ENCODE measurements at places on chromosomes 2 and 18.
A peak's percentile ranks its signal among the peaks of the same experiment; 100 is the strongest.

- no peak for DNase-seq
Observed at GRCh38 chr2:105813405-105813804, 68.7 kb downstream of the NCK2 start.

DNA sequence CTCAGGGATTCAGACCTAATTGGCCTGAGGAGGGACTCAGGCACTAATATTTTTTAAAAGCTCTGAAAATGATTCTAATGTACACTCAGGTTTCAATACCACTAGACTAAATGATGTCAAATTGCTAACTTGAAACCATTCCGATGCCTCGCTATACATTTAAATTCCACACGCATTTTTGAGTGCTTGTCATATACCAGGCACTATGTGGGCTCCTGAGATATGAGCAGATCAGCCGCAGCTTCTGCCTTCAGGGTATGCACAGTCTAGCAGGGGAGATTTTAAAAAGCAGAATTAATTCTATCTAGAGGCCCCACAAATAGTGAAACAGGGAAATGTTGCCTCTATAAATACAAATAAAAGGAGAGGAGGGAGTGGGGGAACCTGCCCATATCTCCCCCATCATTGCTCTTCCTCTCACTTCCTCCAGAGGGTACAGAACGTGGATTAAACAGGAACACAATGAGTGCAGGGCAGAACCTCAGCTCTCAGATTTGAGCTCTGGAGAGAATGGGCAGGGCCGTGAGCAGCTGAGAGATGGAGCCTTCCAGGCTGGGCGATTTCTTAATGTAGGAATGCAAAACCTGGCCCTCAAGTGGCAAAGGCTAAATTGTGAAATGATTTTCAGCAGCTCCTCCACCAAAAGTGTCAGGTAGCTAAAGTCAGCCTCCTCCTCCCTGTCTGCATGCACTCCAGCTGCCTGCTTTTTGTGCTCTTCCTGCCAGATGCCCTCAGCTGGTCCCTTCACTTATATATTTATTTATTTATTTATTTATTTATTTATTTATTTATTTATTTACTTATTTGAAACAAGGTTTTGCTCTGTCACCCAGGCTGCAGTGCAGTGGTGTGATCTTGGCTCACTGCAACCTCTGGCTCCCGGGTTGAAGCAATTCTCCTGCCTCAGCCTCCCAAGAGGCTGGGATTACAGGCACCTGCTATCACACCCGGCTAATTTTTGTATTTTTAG lies 24.6 kb upstream of the LBH start:
- no peak for DNase-seq

GRCh38 chr18:28095631-28096030 lies 81.3 kb downstream of the CDH2 start:
- DNase-seq = peak; percentile 29

GRCh38 chr2:239035361-239035814 lies 187.5 kb downstream of the TWIST2 start:
- no peak for DNase-seq

- peak; percentile 18 for DNase-seq
Observed at GRCh38 chr2:20062615-20063545, 11.5 kb upstream of the LAPTM4A start.

DNA sequence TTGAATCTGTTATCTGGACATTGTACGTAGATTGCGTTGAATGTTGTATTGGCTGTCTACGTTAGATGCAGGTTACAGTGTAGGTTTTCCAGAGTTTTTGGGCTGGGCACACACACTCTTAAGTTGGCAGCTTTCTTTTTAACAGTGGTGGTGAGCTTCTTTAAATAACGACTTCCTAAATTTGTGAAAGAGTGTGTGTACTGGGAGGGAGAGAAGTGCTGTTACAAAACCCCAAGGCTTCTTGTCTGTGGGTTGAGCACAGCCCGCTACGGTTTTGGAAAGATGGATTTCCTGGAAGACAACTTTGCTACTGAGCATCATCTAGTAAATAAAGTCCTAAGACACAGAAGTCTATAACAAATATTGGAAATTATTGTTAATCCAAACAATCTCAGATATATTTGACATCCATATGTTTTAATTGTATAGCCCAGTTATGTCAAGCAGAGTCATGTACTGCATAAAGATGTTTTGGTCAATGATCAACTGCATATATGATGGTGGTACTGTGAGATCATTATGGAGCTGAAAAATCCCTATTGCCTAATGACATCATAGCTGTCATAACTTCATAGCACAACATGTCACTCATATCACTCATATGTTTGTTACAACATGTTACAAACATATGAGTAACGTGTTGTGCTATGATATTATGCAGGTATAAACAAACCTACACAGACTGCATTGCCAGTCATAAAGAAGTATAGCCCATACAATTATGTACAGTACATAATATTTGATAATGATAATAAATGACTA lies 7.9 kb upstream of the THUMPD2 start:
- no peak for DNase-seq

GRCh38 chr18:56575819-56576663 lies 62.4 kb downstream of the TXNL1 start:
- DNase-seq = peak; percentile 60

DNA sequence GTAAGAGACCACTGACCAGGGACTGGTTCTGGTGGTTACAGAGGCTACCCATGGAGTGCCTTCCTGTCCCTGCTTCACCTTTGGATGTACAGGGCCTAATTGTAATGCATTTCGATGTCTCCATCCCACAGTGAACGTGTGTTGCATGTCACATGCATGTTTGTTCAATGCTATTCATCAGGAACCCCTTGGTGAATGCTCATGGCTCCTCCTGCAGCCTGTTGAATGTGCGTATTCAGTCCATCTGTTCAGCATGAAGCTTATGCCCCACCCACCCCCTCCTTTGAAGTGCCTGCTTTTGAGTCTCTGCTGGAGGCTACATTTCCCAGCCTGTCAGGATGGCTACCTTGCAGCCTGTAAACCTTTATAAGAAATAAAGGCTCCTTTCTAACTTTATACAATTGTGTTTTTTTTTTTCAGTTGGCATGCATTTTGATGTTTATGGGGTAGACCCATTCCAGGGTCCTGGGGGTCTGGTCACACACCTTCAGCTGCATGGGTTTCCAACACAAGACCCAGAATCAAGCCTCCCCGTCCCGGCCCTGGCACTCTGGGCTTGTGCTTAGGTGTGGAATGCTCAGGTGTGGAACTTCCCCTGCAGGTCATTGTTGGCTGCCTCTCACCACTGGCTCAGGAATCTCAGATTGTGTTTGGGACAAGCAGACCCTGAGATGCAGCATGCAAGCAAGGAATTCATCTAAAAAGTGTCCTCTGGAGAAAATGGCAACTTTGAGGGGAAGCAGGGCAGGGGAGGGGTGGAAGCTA lies 238.8 kb upstream of the HDAC4 start:
- DNase-seq = no peak

DNA sequence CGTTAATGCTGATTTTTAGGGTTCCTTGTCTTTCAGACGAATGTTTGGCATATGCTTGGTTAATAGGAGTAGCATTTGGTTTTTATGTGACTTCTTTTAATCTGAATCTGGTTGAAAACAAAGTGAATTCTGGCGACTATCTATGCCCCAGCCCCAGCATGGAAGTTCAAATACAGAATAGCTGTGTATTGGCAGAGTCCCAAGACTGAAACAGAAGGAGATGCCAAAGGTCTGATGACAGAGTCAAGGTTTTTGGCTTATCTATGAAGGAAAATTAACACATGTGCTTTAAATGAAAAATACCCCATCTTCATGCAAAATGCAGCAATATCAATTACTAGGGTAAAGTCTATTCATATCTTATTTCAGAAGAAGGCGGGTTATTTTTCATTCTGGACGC lies 734.8 kb upstream of the NXPH2 start:
- no peak for DNase-seq

GRCh38 chr2:84923009-84923408 lies 17.6 kb downstream of the TMSB10 start:
- no peak for DNase-seq

- DNase-seq = no peak
Observed at GRCh38 chr2:35246702-35247101, 1108.9 kb upstream of the CRIM1 start.

DNA sequence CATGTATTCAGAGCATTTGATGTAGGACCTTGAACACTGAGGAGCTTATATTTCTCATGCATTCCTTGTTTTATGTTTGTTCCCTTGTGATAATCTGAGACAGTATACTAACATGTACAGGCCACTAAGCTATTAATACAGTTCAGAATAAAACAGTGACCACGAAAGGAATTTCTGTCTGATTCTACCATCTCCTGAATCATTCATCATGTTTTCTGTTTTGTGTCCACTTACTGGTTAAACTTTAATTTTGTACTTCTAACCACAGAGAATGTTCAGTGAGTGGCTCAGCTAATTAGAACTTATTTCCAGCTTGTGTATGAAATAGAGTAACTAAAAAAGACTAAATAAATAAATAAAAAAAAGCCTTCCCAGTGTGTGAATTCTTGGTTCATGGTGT lies 110.4 kb downstream of the LRP1B start:
- no peak for DNase-seq

DNA sequence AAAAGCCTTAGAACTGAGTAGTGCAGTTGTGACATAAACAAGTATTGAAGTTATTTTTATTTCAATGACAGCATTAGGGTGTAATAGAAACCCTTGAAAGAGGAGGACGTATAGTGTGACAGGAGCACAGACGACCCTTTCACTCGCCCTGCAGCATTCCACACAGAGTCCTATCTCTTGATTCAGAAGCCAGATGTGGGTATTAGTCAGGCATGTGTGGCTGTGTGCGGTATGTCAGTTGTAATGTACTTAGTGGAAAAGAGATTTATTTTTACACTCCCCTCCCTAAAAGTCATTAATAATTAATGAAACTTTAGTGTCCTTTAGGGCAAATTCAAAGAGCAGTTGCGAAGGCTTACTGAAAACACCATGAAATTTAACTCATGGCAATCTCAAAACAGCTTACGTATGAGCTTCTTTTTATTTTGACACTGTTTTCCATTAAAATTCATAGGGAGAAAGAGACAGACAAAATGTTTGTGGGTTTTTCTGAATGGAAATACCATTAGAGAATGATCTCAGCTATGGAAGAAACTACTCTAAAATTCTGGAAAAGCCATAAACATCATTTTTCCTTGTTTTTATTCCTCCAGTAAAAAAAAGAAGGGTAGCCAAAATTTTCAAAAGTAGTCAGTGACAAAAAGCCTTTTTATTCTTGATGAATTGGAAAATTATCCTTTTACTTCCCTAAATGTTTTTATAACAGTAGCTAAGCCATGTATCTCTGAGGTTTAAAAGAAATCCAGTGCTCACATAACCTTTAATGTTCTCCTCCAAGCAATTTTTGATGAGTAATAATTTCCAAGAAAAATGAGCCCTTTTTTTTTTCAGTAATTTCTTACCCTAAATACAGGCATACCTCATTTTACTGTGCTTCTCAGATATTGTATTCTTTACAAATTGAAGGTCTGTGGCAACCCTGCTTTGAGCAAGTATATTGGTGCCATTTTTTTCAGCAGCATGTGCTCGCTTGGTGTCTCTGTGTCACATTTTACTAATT lies 84.0 kb upstream of the DSEL start:
- DNase-seq = peak; percentile 74

DNA sequence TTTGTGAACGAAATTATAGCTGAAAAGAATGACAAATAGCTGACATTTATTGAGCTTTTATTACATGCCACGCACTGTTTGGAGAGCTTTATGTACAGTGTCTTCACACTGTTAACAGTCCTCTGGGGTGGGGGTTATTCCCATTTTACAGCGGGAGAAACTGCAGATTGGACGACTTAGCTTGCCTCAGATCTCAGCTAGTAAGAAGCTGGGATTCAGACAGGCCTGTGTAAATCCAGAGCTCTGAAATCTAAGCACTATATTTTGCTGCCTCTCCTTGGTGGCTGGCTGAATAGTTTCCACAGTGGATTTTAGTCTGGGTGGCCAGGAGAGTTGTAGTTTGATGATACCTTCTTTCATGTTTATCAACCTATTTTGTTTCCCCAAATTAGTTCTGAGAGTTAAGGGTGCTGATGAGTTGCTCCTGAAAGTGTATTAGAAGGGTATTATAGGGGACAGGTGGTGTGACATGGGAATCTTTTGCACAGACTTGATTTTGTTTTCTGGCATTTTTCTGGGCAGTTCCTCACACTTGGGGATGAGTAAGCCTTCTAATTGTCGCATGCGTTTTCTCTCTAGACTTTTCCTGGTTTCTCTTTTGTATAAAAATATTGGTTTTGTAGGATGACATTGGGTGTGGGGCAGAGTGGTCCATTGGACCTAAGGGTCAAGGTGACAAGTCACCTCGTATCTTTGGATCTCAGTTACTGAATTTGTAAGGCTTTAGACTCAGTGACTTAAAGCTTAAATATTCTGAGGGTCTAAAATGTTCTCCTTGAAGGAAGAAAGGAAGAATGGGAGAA lies 1.5 kb downstream of the ACSL3 start:
- DNase-seq = peak; percentile 51

- no peak for DNase-seq
Observed at GRCh38 chr2:98277162-98277859, 68.9 kb upstream of the CNGA3 start.

DNA sequence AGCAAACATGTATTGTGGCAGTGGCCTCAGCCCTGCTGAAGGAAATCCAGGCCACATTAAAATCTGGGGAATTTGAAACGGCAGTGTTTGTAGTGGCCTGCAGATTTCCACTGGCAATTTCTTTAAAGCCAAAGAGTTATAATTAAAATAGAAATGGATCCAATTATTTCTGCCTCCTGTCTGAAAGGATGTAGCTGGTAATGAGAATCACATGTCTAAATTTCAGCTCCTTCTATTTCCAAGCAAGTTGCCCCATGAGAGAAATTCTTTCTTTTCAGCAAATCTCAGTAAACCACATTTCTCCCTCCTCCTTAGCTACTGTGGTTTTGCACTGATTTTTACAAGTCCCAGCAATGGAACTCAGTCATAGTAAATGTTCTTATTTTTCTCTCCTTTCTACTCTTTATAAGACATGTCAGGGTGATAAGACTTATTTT lies 55.4 kb upstream of the ZNF396 start:
- DNase-seq = no peak

GRCh38 chr2:200786826-200787225 lies 24.9 kb upstream of the BZW1 start:
- DNase-seq = peak; percentile 92

GRCh38 chr2:222057347-222058073 lies 241.3 kb downstream of the PAX3 start:
- peak; percentile 7 for DNase-seq

DNA sequence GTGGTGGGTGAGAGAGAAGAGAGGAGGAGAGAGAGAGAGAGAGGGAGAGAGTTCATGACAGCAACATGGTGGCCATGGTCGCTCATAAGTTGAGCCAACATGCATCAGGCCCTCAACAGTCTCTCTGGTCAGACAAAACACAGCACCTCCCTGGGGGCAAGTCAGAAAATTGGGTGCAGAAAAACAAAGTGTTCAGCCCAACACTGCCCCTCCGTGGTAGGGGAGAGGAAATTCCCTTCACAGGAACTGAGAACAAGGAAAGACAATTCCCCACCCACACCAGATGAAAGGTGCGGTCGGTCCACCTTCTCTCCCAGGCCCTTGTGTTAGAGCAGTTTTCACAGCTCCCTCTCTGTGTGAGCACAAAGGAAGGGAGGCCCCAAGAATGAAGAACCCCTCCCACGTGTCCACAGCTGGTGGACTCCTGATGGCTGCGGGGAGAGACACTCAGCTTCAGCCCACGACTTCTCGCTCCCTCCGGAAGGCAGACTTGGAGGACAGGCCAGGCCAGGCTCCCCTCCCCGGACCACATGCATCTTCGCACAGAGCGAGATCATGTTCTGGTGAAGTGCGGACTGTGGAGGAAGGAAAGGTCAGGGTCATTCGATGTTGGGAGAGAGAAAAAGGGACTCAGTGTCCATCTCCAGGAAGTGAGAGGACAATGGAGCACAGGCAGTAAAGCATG lies 181.7 kb downstream of the ANAPC1 start:
- peak; percentile 58 for DNase-seq

- DNase-seq = no peak
Observed at GRCh38 chr2:236949089-236949905, 136.4 kb upstream of the COPS8 start.

- peak; percentile 85 for DNase-seq
Observed at GRCh38 chr2:33375054-33375453, 101.4 kb upstream of the RASGRP3 start.
